ENCODE measurements at places on chromosomes 16 and 17.

GRCh38 chr16:86319585-86320236 is 190.6 kb upstream of the FOXF1 start:
- no peak for DNase-seq

DNA sequence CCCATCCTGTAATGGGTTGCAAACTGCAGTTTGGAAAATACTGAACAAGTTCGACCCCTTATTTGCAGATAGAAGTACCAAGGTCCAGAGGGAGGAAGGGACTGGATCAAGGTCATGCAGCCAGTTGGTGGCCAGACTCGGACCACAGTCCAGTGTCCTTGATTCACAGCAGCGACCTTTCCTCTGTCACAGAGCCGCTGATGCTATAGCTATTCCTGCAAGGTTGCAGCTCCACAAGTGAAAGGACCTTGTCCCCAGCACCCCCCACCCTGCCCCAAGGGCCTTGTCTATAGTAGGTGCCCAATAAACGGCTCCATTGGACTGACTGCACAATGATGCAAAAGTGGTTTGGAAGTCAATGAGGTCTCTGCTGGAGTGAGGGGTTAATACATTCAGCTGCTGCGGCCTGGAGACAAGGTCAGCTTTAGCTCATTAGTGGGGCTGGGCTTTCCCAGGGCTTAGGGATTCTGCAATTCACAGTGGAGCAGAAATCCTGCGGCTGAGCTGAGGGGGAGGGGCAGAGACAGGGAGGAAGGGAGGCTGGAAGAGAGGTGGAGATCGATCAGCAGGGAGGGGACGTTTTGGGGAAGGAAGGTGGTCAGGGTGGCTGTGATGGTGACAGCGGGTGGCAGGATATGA is 13.4 kb upstream of the CRHR1 start:
- no peak for DNase-seq

GRCh38 chr17:21370430-21370829 is 5.7 kb upstream of the KCNJ12 start:
- no peak for DNase-seq

DNA sequence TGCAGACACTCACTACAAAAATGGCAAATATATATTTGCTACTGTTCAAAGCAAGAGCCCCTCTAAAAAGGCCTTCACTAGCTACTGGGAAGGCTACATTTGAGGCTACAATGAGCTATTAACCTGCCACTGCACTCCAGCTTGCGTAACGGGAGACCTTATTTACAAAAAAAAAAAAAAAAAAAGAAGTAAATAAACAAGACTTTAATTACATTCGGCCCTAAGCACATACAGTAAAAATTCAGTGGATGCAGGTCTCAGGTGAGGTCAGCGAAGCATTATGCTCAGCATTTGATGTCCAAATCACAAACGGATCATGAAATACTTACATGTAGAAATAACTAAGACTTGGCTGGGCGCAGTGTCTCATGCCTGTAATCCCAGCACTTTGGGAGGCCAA is 26.7 kb upstream of the LCMT1 start:
- DNase-seq: no peak

DNA sequence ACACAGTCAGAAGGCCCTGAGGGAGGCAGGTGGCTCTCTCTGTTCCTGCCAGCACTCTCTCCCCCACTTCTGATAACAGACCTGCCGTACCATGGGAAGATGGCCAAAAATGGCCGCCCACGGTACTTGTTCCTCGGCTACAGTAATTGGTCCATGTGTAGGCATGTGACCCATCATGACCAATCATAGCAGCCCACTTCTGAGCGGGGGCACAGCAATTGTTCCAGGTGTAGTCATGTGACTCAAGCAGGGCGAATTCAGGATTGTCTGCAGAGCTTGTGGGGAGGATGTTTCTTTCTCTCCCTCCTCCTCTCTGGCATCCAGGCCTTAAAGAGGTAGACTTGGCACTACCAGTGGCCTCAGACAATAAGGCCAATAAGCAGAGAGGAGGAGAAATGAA is 250.4 kb downstream of the MRTFB start:
- no peak for DNase-seq

- DNase-seq: no peak
Observed at GRCh38 chr17:6109536-6109935, 39.4 kb downstream of the WSCD1 start.

DNA sequence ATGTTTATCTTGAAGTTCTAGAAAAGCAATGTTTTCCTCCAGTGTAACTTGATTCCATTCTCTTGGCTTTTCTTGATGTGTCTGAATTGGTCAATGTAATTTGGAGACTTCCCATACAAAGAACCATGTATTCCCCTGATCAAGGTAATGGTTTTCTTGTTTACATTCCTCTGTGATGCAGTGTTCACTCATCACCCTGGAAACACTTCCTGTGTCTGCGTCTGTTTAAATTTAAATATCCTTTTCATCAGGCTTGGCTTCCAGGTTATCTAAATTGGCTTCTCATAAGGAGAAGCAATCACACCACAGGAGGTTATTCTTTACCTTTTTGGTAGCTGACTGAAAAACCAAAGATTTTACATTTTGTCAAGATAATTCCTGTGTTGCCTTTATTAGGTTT is 237.3 kb upstream of the WSCD1 start:
- DNase-seq: no peak

DNA sequence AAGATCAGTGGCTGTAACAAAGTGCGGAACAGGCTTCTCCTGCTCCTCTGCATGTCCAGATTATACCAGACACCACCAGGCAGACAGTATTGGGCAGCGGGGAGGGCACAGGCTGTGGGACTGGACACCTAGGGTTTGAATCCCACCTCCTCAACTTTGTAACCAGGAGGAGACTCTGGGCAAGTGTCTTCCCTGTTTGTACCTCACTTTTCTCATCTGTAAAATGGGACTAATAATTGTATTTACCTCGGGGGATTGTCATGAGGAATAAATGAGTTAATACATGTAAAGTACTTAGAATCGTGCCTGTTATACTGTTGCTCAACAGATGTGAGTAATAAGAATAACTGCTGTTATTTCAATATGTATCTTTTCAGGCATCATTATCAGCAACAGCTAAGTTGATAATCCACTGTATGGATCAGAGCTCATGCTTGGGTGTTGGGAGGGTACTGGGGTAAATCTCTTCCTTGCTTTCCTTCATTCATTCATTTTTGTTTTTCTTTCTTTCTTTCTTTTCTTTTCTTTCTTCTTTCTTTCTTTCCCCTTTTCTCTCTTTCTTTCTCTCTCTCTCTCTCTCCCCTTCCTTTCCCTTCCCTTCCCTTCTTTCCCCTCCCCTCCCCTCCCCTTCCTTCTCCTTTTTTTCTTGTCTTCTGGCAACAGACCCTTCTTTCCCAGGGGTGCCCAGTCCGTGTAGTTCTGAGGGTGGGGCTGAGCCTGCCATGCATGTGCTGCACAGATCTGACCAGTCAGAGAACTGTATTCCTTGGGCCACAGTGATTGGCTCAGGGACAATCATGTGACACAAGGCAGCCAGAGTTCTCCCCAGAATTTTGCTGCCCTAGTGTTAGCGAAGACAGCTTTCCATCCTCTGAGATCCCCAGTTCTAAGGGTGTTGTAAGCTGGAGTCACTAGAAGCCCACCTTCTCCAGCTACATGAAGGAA is 25.3 kb upstream of the BRD7 start:
- DNase-seq: no peak

GRCh38 chr17:1961189-1961588 is 63.9 kb downstream of the RTN4RL1 start:
- DNase-seq: no peak

DNA sequence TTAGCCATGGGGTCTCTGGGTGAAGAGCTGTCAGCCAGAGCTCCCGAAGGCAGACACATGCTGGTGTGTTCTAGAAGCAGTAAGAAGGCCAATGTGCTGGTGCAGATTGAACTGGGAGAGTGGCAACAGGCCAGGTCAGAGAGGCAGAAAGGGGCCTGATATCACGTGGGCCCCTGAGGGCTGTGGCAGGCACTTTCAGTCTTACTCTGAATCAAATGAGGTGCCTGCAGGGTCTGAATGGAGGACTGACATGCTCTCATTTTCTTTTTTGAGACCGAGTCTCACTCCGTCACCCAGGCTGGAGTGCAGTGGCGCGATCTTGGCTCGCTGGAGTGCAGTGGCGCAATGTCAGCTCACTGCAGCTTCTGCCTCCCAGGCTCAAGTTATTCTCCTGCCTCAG is 293.8 kb downstream of the ABCC12 start:
- no peak for DNase-seq

- DNase-seq: peak; percentile 66
Observed at GRCh38 chr16:85616607-85617321, 3.6 kb downstream of the GSE1 start.

Measured in activated CD8-positive, alpha-beta T cell treated with anti-CD3 and anti-CD28 coated beads, Interleukin-2, amount 10 ng/mL, durations not matched to agents 7 days and 5 days (primary cell).